ENCODE measurements at places on chromosomes 2 and 18.

- no peak for DNase-seq
Measured at GRCh38 chr18:76412010-76412817, 82.8 kb downstream of the ZNF516 start.

DNA sequence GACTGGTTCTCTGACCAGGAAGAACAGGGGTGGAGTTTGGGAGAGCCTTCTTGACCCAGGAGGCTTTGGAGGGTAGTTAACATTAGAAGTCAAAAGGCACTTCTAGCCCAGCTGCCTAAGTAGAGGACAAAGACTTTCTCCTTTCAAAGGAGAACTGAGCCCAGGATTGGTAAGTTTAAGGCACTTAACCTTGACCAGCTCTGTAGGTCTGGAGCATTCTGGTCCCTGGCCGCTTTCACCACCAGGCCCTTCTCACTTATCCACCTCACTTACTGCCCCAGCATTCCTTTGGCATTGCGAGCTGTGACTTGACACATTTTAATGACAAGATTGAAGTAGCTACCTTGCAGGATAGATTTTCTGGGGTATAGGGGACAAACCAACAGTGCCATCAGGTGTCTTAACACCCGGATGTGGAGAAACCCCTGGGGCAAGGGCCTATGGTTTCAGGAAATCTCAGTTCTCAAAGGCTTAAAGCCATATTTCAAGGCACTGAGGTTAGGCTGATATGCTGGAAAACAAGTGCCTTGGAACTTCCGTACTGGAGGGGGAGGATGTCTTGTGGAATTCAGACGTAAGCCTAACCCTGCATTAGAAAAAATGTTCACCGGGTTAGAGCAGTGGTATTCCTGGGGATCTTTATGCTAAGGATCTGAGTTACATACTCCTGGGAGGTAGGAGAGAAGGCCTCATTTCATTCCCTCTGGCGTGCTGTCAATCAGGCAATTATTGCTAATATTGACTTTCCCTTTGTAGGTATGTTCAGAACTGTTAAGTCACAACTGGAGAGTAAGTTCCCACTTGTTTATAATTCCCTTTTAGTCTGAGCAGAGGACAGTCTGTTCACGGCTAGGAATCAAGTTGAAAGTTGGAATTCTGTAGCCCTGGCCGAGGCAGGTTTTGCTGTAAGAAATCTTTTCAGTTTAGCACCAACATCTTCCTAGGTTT, 4.3 kb downstream of the C2orf68 start:
- DNase-seq, result no peak

- no peak for DNase-seq
Measured at GRCh38 chr2:39902103-39902502, 123.0 kb upstream of the THUMPD2 start.

DNA sequence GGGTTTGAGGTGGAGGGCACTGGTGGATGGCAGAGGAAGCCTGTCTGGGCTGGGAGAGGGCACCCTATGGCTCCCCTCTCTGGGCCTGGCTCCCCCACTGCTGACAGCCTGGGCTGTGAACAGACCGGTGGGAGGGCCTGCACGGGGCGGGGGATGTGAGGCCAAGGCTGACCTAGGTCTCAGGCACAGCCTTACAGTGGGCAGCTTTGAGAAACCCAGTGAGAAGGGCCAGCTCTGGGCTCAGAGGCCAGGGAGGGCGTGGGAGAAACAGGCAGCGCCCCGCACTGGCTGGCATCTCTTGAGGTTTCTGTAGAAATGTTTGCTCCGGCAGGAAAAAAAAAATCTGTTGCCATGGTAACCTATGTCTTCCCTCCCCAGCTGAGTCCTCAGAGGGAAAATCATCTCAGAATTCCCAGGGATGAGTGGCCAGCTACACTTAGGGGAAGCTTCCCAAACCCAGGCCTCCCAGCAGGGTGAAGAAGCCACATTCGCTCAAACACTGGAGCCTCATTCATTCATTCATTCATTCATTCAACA, 71.7 kb upstream of the TAF1B start:
- DNase-seq, result no peak

DNA sequence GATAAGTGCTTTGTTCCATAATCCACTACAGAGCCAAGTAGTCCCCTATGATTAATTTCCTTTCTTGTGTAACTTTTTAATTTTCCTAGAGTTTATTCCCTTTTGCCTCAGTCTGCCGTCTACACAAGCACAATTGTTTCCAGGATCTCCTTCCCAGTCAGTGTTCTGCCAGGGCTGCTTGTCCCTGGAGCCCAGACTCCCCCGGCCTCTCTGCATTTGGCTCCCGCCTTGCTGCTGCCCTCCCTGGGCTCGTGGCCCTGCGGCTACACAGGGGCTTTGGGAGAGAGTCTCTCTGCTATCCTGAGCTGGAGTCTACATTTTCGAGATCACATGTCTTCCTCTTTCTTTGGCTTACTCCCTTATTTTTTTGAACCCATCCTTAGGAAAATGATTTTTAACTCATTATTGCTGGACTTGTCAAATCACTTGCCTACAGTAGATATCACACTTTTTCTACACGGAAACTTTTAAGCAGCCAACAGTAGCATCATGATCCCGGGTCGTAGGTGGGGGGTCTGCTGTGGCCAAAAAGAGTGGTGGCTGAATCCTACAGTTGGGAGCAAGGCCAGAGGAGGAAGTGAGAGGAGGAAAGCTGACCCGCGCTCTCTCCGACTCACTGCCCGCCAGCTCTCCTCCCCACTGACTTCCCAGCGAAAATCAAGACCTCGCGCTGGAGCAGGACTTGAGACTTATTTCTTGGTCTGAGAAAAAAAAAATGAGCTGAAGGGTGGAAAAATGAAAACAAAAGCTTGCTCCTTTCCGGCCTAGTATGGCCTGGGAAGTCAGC, 9.4 kb downstream of the FBLN7 start:
- no peak for DNase-seq

GRCh38 chr18:35091841-35092240, 50.6 kb downstream of the MAPRE2 start:
- no peak for DNase-seq

DNA sequence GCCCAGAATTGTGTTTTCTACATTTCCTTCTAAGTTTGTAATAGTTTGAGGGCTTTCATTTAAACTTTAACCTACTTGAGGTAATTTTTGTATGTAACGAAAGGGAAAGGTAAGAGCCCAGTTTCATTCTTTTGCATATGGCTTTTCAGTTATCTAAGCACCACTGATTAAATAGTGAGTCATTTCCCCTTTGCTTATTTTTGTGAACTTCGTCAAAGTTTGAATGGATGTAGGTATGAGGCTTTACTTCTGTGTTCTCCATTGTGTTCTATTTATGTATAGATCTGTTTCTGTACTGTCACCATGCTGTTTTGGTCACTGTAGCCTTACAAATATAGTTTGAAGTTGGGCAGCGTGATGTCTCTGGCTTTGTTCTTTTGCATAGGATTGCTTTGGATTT, 944.8 kb upstream of the CNTNAP5 start:
- no peak for DNase-seq

GRCh38 chr2:232476045-232476444, 11.6 kb downstream of the ECEL1 start:
- no peak for DNase-seq

GRCh38 chr18:54702686-54703085, 111.6 kb downstream of the DYNAP start:
- no peak for DNase-seq

DNA sequence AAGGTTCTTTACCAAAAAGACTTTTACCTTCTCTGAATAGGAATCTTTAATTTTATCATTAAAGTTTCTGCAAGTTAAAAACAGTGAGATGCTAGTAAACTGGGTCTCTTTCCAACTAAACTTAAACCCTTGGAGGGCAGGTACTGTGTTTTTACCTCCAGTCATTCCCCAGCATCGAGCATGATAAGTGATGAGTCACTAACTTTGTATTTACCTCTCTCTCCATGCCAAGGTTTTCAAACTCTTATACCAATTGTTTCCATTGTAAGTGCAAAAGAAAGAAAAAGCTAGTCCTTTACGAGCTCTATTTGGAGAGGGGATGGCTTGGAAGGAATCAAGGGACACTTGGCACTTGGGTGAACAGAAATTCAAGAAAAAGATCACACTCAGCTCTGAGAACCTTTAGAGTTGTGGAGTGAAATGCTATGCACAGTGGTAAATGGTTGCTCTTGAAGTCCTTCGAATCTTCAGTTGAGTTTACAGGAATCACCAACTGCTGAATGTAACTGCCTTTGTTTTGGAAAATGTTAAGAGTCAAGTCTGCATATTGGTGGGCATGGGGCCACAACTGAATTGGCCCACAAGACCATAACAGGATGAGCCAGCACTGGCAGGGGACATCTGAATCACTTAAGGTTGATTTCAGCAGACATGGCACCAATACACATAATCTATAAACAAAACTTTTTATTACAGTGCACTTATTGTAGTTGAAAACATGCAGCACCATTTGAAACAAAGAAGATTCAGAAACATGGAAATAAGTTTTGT, 8.3 kb upstream of the RBM43 start:
- DNase-seq, result no peak

DNA sequence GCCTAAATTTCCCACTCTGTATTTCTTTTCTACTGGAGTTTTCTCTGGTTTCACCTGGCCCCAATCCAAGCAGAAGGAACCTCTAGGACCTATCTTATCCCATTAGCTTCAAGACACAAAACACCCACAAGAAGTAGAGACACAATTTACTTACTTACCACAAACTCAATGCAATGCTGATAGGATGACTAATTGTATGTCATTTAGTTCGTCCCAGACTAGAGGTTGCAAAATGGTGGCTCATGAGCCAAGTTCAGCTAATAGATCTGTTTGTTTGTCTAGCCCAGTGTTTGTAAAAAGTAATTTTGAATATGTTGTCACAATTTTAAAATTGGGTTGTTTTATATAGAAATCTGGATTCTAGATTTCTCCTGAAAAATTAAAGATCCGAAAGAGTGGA, 34.7 kb upstream of the ZSWIM2 start:
- DNase-seq, result no peak

DNA sequence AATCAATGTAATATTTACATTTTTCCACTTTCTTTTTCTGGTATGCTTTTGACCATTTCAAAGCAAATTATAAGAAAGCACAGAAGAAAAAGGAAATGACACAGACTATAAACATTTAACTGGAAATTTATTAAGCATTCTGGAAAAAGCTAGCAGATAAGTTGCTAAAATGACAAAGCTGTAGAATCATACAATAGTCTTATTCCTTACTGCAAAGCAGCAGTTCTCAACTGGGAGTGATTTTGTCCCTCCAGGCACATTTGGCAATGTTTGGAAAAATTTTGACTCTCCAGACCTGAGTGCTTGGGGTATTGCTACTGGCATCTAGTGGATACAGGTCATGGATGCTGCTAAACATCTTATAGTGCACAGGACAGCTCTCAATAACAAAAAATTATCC, 75.1 kb downstream of the MBD5 start:
- DNase-seq, result no peak

Data from NCI-H524 treated with DMSO at 0.1 percent for 48 hours (cell line).